ENCODE measurements at places on chromosomes 11 and 22. TPM values are rescaled to one million over a fixed set of nuclear protein-coding genes. Genes with fewer than 3 reads are reported as not detected.
A peak's percentile ranks its signal among the peaks of the same experiment; 100 is the strongest.

OR6T1 gene
- total RNA-seq: not detected

SCN3B gene
- total RNA-seq: not detected

SLC22A8 gene
- not detected for total RNA-seq

SLC25A18 gene
- total RNA-seq: not detected

TNNI2 gene
- total RNA-seq: 1.0 TPM

KCNK4 gene
- total RNA-seq: 0.43 TPM

LARGE2 gene
- total RNA-seq: not detected

DNA sequence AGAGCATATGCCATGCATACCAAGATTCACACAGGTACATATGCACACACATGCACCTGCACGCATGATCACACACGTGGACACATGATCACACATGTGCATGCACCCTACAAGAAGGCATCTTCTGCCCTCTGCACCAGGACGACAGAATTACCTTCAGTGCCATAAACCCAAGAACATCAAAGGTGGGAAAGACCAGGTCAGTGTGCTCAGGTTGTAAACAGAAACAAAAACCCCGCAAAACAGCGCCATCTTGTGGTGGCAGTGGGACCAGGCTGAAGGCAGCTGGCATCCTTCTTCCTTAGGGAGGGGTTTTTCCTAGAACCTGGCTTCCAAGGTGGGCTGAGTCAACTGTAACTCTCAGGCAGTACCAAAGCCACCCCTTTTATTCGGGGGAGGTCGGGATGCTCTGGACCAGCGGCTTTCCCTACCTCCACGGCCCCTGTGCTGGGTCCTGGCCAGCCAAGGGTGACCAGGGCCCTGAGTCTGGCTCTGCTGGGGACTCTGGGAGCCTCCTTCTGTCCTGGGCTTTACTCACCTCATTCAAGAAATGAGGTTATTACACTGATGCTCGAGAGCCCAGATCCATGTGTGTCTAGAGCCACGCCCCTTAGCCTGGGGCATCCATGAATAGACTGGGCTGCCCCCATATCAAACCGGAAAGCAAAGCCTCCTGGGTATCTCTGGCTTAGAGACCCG, 69.4 kb upstream of the FGF3 start:
- peaks cover 40% of the 10 kb centered on the region for H3K27me3 ChIP-seq
- no peak for DNase-seq
- H3K4me1 ChIP-seq: no peaks in the 10 kb centered on the region
- H3K27ac ChIP-seq: no peak overlapping the region

- DNase-seq: no peak
- H3K27me3 ChIP-seq: no peaks in the 10 kb centered on the region
- H3K4me1 ChIP-seq: peaks cover 8% of the 10 kb centered on the region
Observed at GRCh38 chr11:10201343-10201742, 92.7 kb downstream of the SBF2 start.

GRCh38 chr11:34063061-34063795, 11.7 kb downstream of the CAPRIN1 start:
- no peak overlapping the region for H3K4me3 ChIP-seq
- H3K4me1 ChIP-seq: peaks cover 47% of the 10 kb centered on the region
- DNase-seq: no peak
- H3K27ac ChIP-seq: peak overlapping the region; percentile 11
- H3K36me3 ChIP-seq: peaks cover 30% of the 10 kb centered on the region

- no peak overlapping the region for H3K4me3 ChIP-seq
- no peak overlapping the region for H3K27ac ChIP-seq
- H3K36me3 ChIP-seq: no peaks in the 10 kb centered on the region
- peaks cover 2% of the 10 kb centered on the region for H3K4me1 ChIP-seq
Observed at GRCh38 chr11:44288133-44288526, 21.8 kb downstream of the ALX4 start.

- no peak for DNase-seq
- no peaks in the 10 kb centered on the region for H3K4me1 ChIP-seq
- no peak overlapping the region for H3K27ac ChIP-seq
- H3K4me3 ChIP-seq: no peak overlapping the region
- no peaks in the 10 kb centered on the region for H3K36me3 ChIP-seq
Observed at GRCh38 chr11:127632976-127633680, 632.6 kb upstream of the KIRREL3 start.

- H3K4me1 ChIP-seq: peaks cover 1% of the 10 kb centered on the region
- no peak overlapping the region for H3K27ac ChIP-seq
- no peak for DNase-seq
- peaks cover 3% of the 10 kb centered on the region for H3K27me3 ChIP-seq
- no peak overlapping the region for H3K4me3 ChIP-seq
Observed at GRCh38 chr22:50606946-50607658, 6.5 kb downstream of the MAPK8IP2 start.

GRCh38 chr22:31891366-31892079, 52.8 kb upstream of the YWHAH start:
- no peak for DNase-seq
- H3K4me3 ChIP-seq: no peak overlapping the region
- H3K27me3 ChIP-seq: no peaks in the 10 kb centered on the region
- H3K27ac ChIP-seq: no peak overlapping the region
- H3K36me3 ChIP-seq: peaks cover 17% of the 10 kb centered on the region
- peaks cover 17% of the 10 kb centered on the region for H3K4me1 ChIP-seq

GRCh38 chr11:126392633-126393013, 37.1 kb downstream of the ST3GAL4 start:
- H3K36me3 ChIP-seq: peaks cover 8% of the 10 kb centered on the region
- no peak for DNase-seq
- peaks cover 63% of the 10 kb centered on the region for H3K4me1 ChIP-seq
- peak overlapping the region; percentile 54 for H3K27ac ChIP-seq
- no peaks in the 10 kb centered on the region for H3K27me3 ChIP-seq

GRCh38 chr11:128288368-128288767, 299.0 kb downstream of the ETS1 start:
- no peak for DNase-seq
- no peak overlapping the region for H3K27ac ChIP-seq

- H3K27ac ChIP-seq: no peak overlapping the region
- H3K4me3 ChIP-seq: no peak overlapping the region
- H3K4me1 ChIP-seq: no peaks in the 10 kb centered on the region
- H3K27me3 ChIP-seq: peaks cover 4% of the 10 kb centered on the region
- no peaks in the 10 kb centered on the region for H3K36me3 ChIP-seq
- peak; percentile 68 for DNase-seq
Observed at GRCh38 chr22:49325531-49326395, 501.9 kb downstream of the BRD1 start.

DNA sequence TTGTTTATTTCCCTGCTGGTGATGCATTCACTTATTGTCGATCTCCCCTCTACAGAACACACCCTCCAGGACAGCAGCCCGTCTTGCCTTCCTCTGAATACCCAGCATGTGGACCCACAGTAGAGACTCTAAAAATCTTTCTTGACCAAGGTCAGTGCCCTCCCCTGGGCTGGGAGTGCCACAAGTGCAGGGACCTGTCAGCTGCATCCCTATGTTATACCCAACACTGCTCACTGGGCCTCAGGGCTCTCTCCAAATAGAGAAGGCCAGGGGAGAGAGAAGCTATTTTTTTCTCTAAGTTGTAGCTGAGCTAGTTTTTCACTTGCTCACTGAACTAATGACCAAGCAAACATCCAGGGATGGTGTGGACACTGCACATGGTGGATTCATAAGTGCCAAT, 9.8 kb downstream of the KCNJ1 start:
- peaks cover 17% of the 10 kb centered on the region for H3K4me1 ChIP-seq
- H3K36me3 ChIP-seq: no peaks in the 10 kb centered on the region
- peaks cover 3% of the 10 kb centered on the region for H3K27me3 ChIP-seq
- H3K27ac ChIP-seq: no peak overlapping the region
- no peak overlapping the region for H3K4me3 ChIP-seq

DNA sequence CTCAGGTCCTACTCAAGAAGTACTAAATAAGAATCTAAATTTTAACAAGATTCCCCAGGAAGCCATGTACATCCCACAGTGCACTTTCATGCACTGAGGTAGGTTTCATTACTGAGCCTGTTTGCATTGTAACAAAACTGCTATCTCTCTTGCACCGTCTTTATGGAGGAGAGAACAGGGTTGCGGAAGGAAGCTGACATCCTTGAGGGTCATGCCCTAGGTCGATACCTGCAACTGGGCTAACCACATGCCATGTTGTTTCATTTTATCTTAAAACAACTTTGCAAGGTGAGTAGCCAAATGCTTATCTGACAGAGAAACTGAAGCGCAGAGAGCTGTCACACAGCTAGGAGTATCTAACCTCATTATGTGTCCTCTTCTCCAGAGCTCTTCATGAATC, 656.3 kb upstream of the TENM4 start:
- H3K4me1 ChIP-seq: peaks cover 4% of the 10 kb centered on the region
- H3K27ac ChIP-seq: no peak overlapping the region
- no peak for DNase-seq
- no peaks in the 10 kb centered on the region for H3K27me3 ChIP-seq
- no peak overlapping the region for H3K4me3 ChIP-seq

GRCh38 chr22:44408829-44409192, 89.2 kb downstream of the RTL6 start:
- no peak for DNase-seq
- no peaks in the 10 kb centered on the region for H3K36me3 ChIP-seq
- H3K27ac ChIP-seq: no peak overlapping the region
- H3K4me1 ChIP-seq: no peaks in the 10 kb centered on the region
- peaks cover 25% of the 10 kb centered on the region for H3K27me3 ChIP-seq
- H3K4me3 ChIP-seq: no peak overlapping the region

DNA sequence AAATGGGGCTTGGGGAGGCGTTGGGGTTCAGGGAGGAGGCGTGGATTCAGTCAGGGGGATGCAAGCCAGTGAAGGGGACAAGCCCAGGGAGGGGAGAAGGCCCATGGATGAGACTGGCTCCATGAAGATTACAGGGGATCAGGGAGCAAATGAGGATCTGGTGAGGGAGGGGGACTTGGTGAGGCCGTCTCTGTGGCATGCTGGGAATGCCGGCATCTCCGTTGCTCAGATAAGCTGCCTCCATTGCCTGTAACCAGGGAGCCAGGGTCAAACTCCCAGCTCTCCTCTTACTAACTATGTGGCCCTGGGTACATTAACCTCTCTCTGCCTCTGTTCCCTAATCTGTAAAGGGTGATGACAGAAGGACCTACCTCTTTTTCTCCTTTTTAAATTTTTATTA, 38.7 kb downstream of the TPBGL start:
- H3K27ac ChIP-seq: no peak overlapping the region
- DNase-seq: no peak
- H3K4me1 ChIP-seq: peaks cover 2% of the 10 kb centered on the region
- no peaks in the 10 kb centered on the region for H3K27me3 ChIP-seq

- DNase-seq: no peak
- H3K4me1 ChIP-seq: no peaks in the 10 kb centered on the region
- H3K27ac ChIP-seq: no peak overlapping the region
- H3K4me3 ChIP-seq: no peak overlapping the region
- H3K27me3 ChIP-seq: peaks cover 19% of the 10 kb centered on the region
Observed at GRCh38 chr11:96580476-96581040, 190.7 kb downstream of the JRKL start.

- H3K4me1 ChIP-seq: peaks cover 18% of the 10 kb centered on the region
- H3K27ac ChIP-seq: no peak overlapping the region
- H3K36me3 ChIP-seq: peaks cover 14% of the 10 kb centered on the region
- no peaks in the 10 kb centered on the region for H3K27me3 ChIP-seq
- H3K4me3 ChIP-seq: no peak overlapping the region
- no peak for DNase-seq
Observed at GRCh38 chr22:40400159-40400558, 29.8 kb downstream of the SGSM3 start.

DNA sequence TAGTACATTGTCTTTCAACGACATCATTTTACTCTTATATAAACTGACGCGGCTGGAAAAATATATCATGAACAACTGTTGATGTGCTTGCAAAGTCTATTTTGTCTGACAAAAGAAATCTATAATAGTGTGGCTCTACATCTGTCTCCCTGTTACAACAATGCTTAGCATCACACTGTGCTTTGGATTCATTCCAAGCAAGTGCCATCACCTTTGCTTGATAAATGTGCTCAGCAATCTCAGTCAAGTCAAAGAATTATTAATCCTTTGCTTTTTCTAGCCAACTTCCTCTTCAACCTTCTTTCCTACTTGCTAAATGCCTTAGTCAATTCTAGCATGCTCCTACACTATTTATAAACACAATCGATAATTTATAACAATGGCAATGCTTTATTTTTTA, 140.5 kb downstream of the FCHSD2 start:
- peaks cover 7% of the 10 kb centered on the region for H3K4me1 ChIP-seq
- no peak for DNase-seq
- H3K36me3 ChIP-seq: peaks cover 9% of the 10 kb centered on the region
- H3K27me3 ChIP-seq: no peaks in the 10 kb centered on the region
- no peak overlapping the region for H3K4me3 ChIP-seq

DNA sequence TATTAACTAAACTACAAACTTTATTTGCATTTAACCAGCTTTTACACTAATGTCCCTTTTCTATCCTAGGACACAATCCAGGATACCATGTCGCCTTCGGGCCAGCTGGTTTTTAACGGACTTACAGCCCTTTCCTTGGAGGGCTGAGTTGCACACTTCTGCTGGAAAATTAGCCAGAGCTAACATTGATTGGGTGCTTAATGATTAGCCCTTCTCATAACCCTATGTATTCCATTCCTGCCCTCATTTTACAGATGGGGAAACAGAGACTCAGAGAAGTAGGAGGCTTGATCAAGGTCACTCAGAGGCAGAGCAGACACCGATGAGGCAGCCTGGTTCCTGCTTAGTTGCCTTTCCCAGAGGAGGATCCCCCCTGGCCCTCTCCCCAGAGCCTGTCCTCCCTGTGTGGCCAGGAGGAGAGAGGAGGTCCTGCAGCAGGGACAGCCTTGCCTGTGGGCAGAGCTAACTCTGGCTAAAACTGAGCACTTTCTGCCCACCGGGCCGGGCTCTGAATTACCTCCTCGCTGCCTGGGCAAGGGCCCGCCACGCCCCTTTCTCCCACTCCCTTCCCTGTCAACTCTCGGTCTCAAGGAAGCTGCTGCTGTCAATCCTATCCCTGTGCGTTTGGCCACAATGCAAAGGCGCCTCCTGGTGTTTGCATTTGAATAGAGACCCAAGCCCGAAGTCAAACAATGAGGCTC, 59.6 kb upstream of the PAX6 start:
- H3K27ac ChIP-seq: no peak overlapping the region
- H3K4me1 ChIP-seq: peaks cover 3% of the 10 kb centered on the region
- H3K27me3 ChIP-seq: peaks cover 42% of the 10 kb centered on the region
- H3K36me3 ChIP-seq: no peaks in the 10 kb centered on the region
- DNase-seq: peak; percentile 84

DNA sequence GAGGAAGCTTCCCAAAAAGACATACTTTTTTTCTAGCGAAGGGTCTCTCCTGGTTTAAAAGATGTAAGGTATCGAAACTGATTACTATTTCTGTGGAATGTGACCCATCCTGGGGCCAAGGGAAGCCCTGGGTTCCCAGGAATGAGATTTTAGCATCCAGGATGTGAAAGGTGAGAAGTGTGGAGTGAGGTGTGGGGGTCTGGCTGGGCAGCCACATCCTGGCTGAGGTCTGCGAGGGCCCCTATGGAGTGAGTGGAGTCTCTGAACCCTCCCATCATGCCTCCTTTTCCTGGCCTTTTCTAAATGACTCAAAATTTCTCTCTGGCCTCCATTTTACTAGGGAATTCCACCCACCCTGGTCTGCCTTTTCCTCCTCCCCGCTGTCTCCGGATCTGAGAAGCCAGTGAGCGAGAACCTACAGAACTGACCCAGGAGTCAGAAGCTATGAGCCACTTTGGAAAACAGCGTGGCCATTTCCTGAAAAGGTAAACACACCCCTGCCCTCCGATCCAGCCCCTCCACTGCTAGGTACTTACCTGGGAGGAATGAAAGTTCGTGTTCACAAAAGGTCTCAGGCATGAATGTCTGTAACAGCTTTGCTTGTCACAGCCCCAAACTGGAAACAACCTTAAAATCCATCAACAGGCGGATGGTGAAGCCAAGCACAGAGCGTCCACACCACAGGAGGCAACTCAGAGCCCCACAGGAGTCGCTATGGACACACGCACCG, 27.7 kb upstream of the SHANK2 start:
- DNase-seq: no peak
- no peak overlapping the region for H3K4me3 ChIP-seq
- no peak overlapping the region for H3K27ac ChIP-seq
- H3K36me3 ChIP-seq: no peaks in the 10 kb centered on the region
- H3K4me1 ChIP-seq: no peaks in the 10 kb centered on the region
